Thoracic aorta (tissue), 2 donors: ENCODE measurements at places on chromosomes 7 and 10. TPM values are rescaled to one million over a fixed set of nuclear protein-coding genes. Genes with fewer than 3 reads are reported as not detected.

- H3K36me3 ChIP-seq: no peaks in the 10 kb centered on the region
- H3K27me3 ChIP-seq: no peaks in the 10 kb centered on the region
- H3K4me1 ChIP-seq: peaks cover 35% of the 10 kb centered on the region
- H3K27ac ChIP-seq: peak overlapping the region; percentile 89
- peak overlapping the region; percentile 90 for H3K4me3 ChIP-seq
These were observed 488 bp downstream of the EIF4H start for GRCh38 chr7:74174606-74175082.

MORN4 gene
- total RNA-seq: 3.5 TPM

DNA sequence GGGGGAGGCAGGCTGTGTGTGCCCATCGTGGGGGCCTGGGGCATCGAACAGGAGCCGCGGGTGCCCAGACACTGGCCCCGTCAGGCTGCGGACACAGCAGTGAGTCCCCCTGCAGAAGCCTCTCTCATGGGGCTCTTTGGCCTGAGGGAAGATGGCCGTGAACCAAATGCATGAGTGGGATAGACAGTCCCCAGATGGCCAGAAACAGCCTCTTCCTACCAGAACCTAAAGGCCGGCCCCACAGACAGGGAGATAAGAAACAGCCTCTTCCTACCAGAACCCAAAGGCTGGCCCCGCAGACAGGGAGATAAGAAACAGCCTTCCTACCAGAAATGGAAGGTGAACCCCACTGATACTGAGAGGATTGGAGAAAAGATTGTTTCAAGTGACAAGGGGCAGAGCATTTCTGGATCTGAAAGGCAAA, 16.6 kb downstream of the IDI2 start:
- no peak overlapping the region for H3K4me3 ChIP-seq
- H3K36me3 ChIP-seq: peaks cover 82% of the 10 kb centered on the region
- DNase-seq: no peak
- no peak overlapping the region for H3K27ac ChIP-seq

DNA sequence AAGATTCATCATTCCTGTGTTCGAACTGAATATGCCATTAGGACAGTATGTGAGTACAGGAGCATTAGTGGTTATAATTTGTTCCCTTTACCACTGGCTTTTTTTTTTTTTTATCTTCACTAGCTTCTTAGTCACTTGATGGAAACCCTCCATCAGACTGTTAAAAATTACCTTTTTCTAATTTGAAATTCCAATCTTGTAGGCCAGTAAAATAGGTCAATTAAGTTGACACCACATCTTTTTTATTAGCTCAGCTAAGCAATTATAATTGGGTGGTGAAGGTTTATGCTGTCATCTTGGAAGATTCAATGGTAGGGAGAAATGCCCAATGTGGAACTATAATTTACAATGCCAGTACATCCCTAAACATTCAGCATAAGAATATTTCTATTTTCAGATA, 6.1 kb downstream of the NRCAM start:
- no peak overlapping the region for H3K4me3 ChIP-seq
- H3K36me3 ChIP-seq: no peaks in the 10 kb centered on the region
- DNase-seq: no peak
- H3K27ac ChIP-seq: no peak overlapping the region
- H3K27me3 ChIP-seq: peaks cover 4% of the 10 kb centered on the region

DNA sequence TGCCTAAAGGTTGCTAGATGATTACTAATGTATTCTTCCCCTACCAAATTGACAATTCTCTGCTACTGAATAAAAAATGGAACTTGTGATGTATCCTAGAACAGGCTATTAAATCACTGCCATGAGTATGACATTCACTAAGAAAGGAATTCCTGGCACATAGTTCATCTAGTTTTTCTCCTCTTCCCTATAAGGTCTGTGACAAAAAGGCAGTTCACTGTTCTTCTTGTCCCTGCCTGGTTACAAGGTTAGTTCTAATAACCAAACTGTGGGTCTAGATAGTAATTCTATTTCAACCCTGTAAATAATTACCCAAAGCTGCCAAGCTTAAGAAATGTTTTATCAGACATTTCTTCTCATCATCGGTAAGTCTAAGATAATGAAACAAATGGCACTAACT, 245.6 kb downstream of the BICC1 start:
- peaks cover 39% of the 10 kb centered on the region for H3K4me1 ChIP-seq
- no peaks in the 10 kb centered on the region for H3K27me3 ChIP-seq
- no peak for DNase-seq
- H3K36me3 ChIP-seq: no peaks in the 10 kb centered on the region

DNA sequence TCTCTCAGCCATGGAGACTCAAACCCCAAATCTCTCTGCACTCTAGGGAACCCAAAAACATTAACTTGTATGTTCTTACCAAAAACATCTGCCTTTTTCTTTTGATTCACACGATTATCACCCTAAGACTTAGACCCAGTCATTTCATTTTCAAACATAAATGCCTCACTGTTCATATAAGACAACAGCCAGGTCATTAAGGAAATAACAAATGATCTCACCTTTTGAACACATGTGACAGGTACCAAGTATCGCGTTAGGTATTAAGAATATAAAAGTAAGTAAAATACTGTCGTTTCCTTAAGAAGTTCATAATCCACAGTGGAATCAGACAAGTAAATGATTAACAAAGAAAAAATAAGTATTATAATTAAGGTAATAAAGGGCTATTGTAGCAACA, 8.8 kb downstream of the TM9SF3 start:
- H3K27me3 ChIP-seq: no peaks in the 10 kb centered on the region
- H3K4me3 ChIP-seq: no peak overlapping the region
- H3K36me3 ChIP-seq: no peaks in the 10 kb centered on the region
- peaks cover 51% of the 10 kb centered on the region for H3K4me1 ChIP-seq
